ENCODE measurements at places on chromosomes 2 and 18.

DNA sequence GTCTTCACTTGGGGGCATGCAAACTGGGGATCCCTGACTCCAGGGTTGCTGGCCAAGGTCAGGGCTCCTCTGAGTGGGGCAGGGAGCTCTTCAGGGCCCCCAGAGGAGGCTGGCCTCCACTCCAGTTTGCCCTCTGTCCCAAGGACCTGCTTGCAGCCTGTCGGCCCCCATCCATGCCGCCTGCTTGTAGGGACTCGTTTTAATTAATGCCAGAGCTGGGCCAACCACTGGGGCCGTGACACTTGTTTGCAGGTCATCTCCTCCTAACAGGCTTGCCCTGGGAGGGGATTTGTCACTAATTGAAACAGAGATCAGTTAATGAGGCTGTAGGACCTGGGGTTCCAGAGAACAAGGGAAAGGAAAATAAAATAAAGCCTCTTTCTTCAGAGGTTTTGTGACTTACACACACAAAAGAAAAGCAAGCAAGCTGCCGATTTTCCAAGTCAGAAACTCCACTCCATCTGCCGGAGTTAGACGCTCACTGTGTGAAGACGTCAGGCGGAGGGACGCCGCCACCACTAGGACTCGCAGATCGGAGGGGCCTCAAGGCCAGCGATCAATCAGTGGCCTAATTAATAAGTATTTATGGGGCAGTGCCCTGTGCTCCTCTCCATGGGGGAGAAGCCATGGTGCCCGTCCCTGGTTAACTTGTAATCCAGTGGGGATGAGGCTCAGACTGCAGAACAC lies 75.9 kb downstream of the SFXN5 start:
- no peak for DNase-seq

DNA sequence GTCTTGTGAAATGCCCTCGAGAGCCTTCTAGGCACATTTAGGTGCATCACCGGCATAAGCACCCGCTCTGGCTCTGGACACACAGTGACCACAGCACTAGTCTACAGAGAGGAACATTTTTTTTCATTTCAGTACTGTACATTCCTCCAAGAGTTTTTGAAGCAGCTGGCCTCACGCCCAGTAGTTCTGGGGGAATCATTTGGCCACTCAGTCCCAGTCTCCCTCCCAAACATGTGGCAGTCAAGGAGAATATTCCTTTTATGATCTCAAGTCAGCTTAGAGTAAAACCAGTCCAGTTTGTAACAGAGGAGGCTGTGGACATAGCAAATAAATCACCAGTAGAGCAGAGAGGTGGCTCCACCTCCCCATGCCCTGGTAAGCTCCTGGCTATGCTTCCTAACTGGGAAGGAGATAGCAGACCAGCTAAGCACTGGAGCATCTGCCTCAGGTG lies 48.1 kb downstream of the KCNE4 start:
- no peak for DNase-seq

- no peak for DNase-seq
These were observed 1232.6 kb upstream of the NRXN1 start for GRCh38 chr2:52264488-52264887.

DNA sequence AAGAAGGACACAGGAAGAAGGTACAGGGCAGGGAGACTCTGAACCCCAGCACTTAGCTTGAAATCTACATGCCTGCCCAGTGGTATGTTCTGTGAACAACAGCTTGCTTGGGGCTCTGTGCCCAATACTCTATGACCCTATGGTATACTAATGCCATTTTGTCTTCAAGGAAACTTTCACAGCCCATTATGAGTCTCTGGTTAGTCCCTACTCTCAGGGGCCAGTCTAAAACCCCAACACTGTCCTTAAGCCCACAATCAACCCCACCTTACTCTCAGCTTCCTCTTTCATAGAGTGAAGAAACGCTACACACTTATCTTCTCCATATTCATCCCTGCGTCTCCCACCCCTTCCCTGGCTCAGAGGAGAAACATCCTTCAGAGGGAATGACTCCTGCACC lies 16.0 kb downstream of the NEB start:
- no peak for DNase-seq

DNA sequence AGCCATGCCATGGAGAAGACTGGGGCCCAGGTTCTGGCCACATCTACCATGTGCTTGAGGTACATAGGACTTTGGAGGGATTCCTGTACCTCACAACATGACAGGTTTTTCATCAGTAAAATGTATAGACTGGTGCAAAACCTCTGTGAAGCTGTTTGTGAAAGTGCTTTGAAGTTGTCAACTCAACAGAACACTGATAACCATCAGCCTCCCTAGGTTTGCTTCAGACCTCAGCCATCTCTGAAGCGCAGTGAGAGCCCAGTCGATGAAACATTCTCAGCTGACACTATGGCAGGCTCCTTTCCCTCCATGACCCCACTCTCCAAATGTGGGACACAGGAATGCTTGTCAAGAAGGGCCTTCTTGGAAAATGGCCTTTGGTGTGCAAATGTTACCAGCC lies 38.6 kb downstream of the STK25 start:
- no peak for DNase-seq

DNA sequence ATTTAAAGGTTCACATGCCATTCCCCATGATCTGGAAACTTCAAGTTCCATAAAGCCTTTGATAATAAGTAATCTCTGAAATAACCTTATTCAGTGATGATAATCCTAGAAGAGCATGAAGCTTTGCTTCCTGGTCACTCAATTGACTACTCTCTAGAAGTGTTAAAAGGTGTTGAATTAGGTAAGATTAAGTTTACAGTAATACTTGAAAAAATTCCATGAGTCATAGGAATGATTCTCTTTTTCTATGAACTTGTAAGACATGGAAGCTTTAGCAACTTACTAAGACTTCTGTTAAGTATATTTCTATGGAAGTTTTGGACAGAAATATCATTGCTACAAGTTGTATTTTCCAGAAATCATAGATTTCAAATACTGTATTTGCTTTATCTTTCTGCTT lies 100.6 kb downstream of the MYO1B start:
- no peak for DNase-seq

DNA sequence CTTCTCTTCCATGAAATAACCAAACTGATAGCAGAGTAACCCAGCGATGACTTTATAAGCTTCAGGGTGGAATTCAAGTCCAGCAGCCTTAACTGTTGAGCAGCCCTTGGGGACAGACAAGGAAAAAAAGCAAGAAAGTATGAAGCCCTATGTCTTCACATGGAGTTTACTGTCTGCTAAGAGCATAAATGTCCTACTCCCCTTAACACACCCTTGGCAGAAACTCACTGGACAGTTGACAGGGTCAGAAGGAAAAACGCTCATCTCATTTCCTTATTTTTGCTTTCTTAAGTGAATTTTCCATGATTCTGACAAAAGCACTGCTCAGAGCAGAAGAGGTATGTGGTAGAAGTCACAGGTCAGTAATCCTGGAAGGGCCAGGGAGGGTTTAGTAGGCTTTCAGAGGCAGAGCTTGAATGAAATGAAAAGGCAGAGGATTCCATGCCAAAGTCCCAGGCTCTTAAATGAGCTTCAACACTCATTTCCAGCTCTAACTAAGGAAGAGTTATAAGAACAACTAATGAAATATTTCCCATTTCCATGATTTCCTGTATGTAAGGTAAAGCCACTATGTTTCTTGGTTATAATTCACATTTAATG lies 683.3 kb upstream of the KLHL29 start:
- no peak for DNase-seq

DNA sequence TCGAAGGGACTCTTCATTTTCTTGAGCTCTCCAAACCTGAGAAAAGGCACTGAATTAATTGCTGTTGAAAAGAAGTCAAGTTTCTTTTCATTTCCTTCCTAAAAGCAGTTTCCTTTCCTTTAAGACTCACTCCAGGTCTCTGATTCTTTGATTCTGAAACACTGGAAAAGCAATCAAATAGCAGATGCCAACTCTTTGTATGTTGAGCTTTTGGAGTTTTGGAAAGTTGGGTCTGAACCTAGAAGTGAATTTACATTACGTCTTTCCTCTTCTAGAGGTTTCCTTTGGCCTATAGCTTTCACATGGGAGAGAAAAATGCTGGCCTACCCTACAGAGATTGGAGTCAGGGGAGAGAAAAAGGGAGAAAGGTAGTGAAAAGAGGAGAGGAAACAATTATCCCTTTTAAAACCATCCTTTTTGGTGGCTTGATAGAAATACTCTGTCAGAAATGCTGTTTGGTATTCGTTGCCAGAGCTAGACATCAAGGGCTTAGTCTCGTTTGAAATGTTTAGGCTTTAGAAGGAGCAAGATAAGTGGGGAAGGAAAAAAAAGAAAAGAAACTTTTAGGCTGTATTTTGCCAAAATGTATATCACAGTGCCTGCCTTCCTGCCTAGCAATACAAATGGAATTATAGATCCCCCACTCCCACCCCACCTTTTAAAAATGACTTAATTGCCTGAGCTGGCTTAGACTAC lies 187.7 kb downstream of the PRPF40A start:
- no peak for DNase-seq

GRCh38 chr2:95667480-95667879 lies 75.7 kb downstream of the TRIM43 start:
- no peak for DNase-seq

DNA sequence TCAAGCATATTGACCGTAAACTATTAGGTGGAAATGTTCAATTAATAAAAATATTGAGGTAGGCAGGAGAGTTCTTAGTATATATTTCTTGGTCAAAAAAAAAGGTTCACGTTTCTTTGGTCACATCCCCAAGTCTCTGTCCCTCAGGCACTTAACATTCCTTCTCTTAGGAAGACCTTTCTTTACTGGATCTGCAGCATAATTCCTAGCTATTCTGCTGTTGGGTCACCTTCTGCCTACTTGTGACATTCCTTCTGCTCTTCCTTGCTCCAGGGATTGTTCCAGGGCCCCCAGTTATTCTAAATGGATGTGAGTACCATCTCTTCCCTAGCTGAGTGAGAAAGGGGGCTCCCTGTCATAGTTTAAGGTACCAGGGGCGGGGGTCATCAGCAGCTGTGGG lies 4.2 kb downstream of the UGP2 start:
- DNase-seq, result no peak

- no peak for DNase-seq
These were observed 25.7 kb downstream of the PXDN start for GRCh38 chr2:1718339-1719220.

DNA sequence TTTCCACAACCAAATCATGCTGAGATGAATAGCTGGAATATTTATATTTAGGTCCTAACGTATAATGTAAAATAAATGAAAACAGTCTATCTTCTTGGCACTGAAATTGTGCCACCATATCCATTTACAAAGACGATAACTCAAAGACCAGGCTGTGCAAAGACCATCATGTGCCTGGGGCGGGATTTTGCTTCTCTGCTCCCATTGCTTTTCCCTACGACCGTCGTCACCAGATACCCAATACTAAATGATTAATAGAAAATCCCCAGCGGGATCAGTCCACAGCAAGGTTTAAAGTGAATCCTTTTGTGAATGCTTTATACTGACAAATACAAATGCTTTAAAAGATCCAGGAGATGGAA lies 194.3 kb upstream of the ARL4C start:
- DNase-seq, result no peak

- DNase-seq, result no peak
These were observed 75.4 kb downstream of the CSRNP3 start for GRCh38 chr2:165544897-165545296.

GRCh38 chr18:26460449-26461091 lies 87.8 kb downstream of the KCTD1 start:
- no peak for DNase-seq

GRCh38 chr2:40032650-40033319 lies 253.7 kb upstream of the THUMPD2 start:
- no peak for DNase-seq

DNA sequence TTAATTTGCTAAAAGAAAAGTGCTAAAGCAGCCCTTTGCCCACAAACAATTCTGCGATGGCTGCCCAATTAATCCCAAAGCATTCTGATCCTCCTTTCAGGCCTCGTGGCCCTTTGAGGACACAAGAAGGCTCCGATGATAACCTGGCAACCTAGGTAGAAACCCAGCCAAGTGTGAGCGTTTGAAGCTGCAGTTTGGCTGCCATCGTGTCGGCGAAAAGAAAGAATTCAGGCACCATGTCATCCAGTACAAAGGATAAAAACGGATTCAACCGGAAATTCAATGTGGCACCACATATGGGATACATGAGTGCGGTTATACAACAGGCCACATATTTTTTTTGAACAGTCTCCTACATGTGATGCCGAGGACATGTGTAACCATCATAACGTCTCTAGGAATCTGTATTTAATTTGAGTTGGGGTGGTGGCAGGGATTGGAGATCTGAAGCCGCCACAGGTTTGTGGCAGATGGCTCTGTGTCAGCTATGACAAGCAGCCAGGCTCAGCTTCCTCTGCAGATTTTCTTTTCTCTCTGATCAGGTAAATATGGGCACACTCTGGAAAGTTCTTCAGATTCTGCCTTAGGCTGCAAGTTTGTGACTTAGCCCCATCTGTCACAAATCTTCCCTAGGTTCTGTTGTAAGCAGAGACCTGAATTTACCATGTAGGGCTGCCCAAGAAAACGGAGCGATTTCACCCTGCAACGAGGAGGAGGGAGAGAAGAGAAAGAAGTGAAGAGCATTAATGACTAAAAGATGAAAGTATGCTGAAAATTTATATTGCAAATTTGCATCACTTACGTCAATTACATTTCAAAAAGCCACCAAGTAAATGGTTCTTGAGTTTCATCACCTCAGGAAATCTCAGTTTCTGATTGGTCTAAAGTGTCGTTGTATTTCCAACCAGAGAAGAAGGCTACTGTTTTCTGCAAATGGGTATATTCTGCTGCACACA lies 573.2 kb downstream of the ZEB2 start:
- DNase-seq, result no peak

GRCh38 chr2:233833345-233833744 lies 21.0 kb downstream of the HJURP start:
- no peak for DNase-seq

DNA sequence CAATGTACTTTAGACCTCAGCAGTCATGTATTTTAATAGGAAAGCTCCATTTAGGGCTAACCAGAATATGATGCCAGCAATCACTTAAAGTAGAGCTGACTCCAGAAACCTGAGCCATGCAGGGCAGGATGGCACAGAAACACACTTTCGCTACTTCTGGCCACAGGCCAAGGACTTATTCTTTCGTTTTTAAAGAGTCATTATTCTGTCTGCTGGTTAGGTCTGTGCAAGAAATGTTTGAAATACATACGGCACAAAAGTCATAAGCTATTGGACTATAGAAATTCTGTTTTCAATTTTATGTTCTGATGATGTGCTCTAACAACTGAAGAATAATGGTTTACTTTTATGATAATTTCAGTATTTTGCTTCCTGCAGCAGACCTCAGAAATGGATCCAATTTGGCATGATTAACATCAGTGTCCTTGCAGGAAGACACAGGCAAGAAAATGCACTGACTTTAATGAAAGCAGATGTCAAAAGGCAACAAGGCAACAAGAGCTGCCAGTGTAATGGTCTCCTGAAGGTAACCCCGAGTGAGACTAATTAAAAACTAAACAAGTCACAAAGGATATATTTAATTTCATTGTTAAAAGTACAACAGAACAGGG lies 114.4 kb upstream of the CHRNA1 start:
- DNase-seq, result no peak

- no peak for DNase-seq
These were observed 27.4 kb upstream of the MBOAT2 start for GRCh38 chr2:9030841-9031240.

GRCh38 chr2:215737477-215737876 lies 275.9 kb downstream of the MREG start:
- DNase-seq, result no peak
